Activated CD4-positive, CD25-positive, alpha-beta regulatory T cell treated with anti-CD3 and anti-CD28 coated beads, Interleukin-2, amount 50 U/mL, for 72 hours (primary cell): ENCODE measurements at places on chromosomes 12 and 14.

GRCh38 chr14:67582061-67582460 is 18.0 kb downstream of the PIGH start:
- DNase-seq: no peak

DNA sequence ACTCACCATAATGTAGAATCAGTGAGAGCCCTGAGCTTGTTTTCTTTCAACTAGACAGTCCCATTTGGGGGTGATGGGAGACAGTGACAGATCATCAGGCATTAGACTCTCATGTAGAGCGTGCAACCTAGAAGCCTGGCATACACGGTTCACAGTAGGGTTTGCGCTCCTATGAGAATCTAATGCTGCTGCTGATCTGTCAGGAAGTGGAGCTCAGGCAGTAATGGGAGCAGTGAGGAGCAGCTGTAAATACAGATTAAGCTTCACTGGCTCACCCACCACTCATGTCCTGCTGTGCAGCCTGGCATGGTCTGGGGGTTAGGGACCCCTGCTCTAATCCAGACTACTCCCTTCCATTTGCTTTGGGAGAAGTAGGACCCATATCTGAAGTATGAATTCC is 55.6 kb downstream of the FNTB start:
- no peak for DNase-seq

DNA sequence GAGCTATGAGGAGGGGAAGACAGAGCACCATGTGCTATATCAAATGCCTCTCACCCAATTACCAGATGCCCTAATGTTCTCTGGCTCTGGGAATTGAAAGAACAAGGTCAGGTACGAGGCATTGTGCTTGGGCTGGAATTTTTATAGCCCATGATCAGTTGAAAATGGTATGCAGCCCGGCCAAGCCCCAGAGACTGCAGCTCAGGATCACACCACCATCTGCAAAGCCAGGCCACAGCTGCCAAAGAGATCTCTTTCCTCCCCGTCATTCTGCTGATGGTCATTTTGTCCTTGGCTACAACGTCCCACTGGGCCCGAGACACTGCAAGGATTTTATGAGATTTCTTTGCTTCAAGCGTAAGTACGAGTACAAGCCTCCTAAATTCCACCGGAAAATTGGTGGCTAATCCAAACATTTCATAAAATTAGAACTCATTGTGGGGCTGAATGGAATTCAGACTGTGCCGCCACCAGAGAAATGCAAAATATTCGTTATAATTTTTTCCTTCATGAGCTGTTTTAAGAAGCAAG is 15.1 kb downstream of the NUAK1 start:
- no peak for DNase-seq

GRCh38 chr14:100329233-100330006 is 6.3 kb downstream of the SLC25A47 start:
- DNase-seq: no peak

DNA sequence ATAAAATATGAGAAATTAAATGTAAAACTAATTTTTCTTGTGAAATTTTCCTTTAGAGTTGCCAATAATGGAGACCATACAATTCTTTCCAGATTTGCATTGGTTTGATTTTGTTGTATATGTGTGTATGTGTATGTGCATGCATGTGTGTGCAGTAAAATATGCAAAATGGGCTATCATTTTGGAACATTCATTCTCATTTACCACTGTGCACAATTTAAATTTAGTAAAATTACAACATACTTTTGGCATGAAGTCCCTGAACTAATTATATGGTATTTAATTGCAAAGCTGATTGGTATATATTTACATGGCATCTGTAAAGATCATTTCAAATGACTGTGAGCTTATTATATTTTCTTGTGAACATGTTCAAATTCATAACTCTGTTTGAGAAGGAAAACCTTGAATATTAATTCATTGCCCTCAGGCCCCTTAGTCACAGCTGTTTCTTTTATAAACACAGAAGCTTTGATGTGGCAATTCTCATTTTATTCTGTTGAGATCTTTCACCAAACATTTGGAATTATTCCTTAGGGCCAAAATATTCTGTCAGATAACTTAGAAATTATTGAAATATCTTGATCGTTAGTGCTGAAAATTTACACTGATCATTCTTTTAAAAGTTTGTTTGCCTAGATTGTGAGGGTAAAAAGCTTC is 17.6 kb downstream of the KERA start:
- DNase-seq: no peak

DNA sequence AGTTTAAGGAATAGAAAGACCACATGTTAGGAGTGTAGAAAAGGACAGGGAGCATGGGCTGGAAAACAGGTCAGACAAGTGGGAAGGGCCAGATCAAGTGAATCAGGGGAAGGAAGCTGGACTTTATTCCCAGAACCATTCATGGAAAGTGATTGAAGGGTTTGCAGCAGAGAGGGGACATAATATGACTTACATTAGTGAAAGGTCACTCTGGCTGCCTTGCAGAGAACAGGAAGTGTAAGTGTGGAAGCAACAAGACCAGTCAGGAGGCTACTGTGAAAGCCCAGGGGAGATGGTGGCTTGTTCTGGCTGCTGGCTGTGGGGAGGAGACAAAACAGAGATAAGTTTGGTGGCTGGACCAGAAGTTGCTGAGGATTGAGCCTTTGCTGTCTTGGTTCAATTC is 69.1 kb downstream of the VCPKMT start:
- no peak for DNase-seq

- no peak for DNase-seq
Measured at GRCh38 chr12:61870658-61871484, 389.3 kb upstream of the USP15 start.

- DNase-seq: no peak
Measured at GRCh38 chr12:112979041-112979680, 842 bp downstream of the OAS2 start.
